ENCODE measurements at places on chromosomes 12 and 14.

- no peak for DNase-seq
Observed at GRCh38 chr12:3775385-3776035, 22.6 kb upstream of the CRACR2A start.

GRCh38 chr12:78457938-78458337 is 406.6 kb upstream of the SYT1 start:
- DNase-seq: peak; percentile 78

DNA sequence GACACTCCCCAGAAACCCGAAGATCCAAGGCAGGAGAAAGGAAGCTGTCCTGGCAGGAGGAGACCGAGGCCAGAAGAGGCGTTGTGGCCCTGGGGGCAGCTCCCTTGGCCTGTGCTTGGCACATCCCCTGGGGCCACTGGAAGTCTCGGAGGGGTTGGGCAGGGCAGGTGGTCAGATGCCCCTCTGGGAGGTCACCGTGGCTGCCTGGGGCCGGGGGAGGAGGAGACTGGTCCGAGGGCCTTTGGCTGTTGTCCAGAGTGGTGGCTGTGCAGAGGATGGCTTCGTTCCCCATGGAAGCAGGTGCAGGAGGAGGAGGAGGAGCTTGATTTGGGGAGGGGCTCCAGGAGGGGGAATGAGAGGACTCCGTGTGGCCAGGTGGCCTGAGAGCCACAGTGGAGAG is 3.3 kb upstream of the NUDT14 start:
- DNase-seq: no peak

DNA sequence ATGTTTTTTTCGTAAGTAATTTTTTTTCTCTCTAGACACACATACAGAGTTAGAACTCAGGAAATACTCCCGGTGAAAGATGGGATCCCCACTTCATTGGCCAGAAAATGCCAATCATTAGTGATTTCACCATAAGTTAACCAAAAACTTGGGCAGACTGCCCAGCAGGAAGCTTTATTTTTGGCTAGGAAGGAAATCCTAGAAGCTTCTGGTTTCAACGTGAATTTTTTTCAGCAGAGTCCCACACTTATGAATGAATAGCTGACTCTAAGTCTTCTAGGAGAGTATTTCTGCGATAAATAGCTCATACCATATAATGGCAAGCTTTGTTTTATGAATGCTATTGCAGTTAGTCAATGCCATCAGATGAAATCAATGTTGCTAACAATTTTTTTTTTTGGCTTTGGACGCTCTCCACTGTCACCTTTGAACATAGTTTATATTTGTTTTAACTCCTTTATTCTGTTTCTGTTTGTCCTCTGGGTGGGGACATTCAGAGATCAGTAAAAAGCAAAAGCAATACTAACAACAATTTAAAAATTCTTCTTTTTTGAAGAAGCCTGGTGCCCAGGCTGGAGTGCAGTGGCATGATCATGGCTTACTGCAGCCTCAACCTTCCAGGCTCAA is 9.5 kb downstream of the PPP1CC start:
- no peak for DNase-seq

- DNase-seq: no peak
Observed at GRCh38 chr12:94111302-94111701, 37.1 kb upstream of the PLXNC1 start.

GRCh38 chr12:59941461-59941860 is 345.6 kb downstream of the SLC16A7 start:
- no peak for DNase-seq

DNA sequence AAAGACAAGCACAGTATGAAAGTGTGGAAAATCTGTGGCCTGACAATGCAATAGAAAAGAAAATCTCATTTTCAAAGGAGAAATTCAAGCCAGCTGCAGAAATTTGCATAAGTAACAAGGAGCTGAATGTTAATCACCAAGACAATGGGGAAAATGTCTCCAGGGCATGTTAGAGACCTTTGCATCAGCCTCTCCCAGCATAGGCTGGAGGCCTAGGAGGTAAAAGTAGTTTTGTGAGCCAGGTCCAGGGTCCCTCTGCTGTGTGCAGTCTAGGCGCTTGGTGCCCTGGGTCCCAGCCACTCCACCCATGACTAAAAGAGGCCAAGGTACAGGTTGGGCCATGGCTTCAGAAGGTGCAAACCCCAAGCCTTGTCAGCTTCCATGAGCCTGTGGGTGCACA is 58.3 kb downstream of the TESPA1 start:
- no peak for DNase-seq

- DNase-seq: no peak
Observed at GRCh38 chr12:16581416-16581815, 24.5 kb downstream of the LMO3 start.

DNA sequence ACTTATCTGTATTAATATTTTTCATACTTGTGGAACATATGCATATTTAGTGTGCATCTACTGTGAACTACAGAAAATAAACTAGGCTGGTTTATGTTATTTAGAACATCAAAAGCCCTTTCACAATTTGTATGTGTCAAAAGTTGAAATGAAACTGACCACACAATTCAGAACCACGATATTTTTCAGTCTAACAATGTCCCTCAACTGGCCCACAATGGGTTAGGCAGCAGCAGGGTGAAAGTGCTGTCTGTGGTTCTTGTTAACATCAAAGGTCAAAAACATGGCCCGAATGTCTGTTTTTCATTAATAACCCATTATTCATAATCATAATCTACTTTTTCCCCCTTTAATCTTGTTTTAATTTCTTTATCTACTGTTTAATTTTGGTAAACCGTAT is 559.9 kb upstream of the ATP2B1 start:
- DNase-seq: no peak

DNA sequence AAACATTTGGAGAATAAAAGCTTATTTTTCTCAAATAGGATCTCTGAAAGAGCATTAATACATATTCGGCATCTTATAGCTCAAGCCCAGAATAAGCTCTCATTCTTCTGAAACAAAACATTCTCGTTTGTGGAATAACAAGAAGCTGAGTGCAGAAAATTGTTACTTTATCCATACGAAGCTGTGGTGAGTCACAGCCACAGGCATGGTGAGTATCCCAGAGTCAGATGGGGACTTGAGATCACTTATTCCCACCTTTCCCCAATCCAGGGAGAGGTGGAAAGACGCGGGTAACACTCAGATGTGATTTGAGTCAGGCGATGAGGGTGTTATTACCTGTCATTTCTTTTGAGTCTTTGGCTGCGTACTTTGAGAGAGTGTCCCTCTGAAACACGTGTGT is 214.6 kb upstream of the TMEM132C start:
- no peak for DNase-seq

DNA sequence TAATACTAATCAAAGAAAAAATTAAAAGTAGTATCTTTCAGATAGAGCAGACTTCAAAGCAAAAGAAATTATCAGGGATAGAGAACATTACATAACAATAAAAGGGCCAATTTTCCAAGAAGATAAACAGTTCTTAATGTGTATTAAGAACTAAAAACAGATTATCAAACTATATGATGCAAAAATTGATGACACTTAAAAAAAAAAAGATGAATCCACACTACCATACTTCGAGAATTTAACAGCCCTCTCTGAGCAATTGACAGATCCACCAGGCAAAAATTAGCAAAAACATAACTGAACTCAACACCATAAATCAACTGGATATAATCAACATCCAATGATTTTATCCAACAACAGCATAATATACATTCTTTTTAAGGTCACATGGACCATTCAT is 686.5 kb downstream of the LRFN5 start:
- DNase-seq: no peak

GRCh38 chr12:2675776-2676175 is 119.0 kb upstream of the FKBP4 start:
- no peak for DNase-seq

DNA sequence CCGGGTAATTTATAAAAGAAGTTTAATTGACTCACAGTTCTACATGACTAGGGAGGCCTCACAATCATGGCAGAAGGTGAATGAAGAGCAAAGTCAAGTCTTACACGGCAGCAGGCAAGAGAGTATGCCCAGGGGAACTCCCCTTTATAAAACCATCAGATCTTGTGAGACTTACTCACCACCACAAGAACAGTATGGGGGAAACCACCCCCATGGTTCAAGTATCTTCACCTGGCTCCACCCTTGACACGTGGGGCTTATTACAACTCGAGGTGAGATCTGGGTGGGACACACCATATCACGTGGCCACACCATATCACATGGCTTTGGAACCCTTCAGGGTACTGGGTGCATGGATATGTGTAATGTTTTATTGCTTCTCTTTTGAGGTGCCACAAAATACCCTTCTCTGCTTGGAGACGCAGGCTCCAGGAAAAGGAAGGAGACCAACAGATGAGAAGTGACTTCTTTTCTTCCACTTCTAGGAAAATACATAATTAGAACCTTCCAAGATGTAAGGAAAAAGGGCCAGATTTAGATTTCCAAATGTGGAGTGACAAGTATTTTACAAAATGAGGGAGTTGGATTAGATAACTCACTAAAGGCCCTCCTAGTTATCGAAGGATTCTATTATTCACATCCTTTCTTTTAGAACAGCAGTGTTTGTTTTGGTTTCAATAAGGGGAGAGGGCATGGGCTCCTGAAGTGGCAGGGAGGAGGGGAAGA is 33.1 kb upstream of the ETFBKMT start:
- DNase-seq: no peak

GRCh38 chr14:91202234-91202974 is 42.1 kb downstream of the GPR68 start:
- DNase-seq: peak; percentile 72

DNA sequence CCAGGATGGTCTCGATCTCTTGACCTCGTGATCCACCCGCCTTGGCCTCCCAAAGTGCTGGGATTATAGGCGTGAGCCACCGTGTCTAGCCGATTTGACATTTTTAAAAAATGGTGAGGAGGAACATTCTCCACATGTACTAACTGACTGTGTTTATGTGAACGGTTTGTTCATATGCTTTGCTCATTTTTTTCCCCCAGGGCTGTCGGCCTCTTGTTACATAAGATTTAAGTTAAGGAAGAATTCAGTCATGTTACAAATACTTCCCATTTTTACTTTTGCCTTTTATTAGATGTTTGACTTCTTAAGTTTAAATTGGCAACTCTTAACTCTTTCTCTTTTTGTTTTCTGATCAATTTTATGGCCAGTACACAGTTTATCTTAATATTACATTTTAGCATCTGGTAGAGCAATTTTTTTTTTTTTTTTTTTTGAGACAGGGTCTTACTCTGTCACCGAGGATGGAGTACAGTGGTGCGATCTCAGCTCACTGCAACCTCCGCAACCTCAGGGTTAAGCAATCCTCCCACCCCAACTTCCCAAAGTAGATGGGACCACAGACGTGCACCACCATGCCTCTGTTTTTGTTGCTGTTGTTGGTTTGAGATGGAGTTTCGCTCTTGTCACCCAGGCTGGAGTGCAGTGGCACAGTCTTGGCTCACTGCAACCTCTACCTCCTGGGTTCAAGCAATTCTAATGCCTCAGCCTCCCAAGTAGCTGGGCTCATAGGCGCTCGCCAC is 9.6 kb downstream of the GNS start:
- no peak for DNase-seq

GRCh38 chr14:87492561-87492960 is 500.4 kb downstream of the GALC start:
- no peak for DNase-seq

- peak; percentile 85 for DNase-seq
Observed at GRCh38 chr12:70576341-70577282, 60.6 kb downstream of the PTPRB start.

DNA sequence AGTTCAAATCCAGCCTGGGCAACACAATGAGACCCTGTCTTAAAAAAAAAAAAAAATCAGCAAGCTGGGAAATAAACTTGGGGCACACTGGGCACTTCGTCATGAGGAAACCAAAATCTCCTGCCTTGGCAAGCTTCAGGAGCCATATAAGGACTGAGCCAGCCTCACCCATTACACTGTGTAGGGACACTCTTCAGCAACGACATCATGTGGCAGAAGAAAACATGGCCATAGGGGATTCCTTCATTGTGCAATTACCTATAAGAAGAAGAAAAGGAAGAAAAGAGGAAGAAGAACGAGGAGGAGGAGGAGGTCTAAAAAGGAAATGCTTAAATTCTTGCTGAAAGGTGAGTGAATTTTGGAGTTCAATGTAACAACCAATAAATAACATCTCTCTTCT is 26.1 kb upstream of the IFNG start:
- no peak for DNase-seq

DNA sequence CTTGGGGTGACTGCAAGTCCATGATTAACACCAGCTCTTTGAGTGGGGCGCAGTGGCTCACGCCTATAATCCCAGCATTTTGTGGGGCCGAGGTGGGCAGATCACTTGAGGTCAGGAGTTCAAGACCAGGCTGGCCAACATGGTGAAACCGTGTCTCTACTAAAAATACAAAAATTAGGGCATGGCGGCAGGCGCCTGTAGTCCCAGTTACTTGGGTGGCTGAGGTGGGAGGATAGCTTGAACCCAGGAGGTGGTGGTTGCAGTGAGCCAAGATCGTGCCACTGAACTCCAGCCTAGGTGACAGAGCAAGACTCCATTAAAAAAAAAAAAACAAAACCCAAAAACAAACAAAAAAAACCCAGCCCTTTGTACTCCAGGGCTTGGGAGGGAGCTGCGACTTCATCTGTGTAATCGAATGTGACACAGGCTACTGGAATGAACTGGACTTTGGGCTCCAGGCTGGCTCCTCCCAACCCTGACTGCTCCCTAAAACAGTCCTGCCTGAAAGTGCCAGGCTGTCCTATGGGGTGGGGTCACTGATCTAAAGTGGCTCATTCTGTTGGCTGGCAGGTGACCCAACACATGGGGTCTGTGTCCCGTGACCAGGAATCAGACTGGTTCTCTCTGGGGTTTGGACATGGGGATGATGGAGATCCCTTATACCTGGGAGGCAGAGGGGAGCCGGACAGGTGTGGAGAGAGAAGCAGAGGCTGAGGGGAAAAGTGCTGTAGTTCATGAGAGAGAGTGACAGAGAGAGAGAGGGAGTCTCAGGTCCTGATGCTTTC is 9.3 kb upstream of the C12orf43 start:
- no peak for DNase-seq

DNA sequence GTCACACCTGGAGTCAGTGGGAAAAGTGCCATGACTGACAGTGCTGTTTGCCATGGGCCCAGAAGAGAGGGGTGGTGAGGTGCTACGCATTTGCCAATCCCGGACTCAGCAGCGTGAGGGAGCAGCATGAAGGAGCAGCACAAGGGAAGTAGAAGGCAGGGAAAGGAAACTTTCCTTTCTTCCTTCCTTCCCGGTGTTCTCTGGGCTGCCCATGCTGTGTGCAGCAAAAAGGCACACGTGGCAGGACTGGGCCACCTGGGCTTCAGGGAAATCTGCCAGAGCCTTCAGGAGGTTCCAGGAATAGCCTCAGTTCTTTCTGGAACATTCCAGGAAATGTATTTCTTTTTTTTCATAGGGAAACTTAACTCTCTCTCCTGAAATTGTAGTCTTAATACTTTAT is 23.0 kb downstream of the TRIM9 start:
- no peak for DNase-seq

DNA sequence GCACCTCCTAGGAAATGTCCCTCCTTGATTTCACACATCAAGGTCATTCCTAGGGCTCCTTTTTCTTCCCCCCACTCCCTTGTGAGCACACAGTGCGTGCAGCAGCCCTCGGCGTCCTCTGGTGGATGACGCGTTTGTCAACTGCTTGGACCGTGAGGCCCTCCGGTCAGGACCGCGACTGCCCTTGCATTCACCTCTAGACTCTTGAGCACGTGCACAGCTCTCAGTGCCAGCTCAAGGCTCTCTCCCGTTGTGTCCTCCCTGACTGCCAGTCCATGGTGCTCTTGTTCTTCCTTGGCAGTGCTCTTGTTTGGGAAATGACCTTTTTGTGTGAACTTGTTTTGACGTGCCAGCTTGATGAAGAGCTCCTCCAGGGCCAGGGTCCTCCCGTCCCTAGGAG is 67.9 kb downstream of the TSPAN9 start:
- DNase-seq: no peak

- no peak for DNase-seq
Observed at GRCh38 chr14:84225268-84225667, 1304.7 kb upstream of the FLRT2 start.

Measured in mesenchymal stem cell (in vitro differentiated cells and primary cell).